ENCODE measurements at places on chromosomes 7 and 10. TPM values are rescaled to one million over a fixed set of nuclear protein-coding genes. Genes with fewer than 3 reads are reported as not detected.

GALNT17 gene
- polyA plus RNA-seq, result not detected

DDC gene
- polyA plus RNA-seq, result 1.8 TPM

DNA sequence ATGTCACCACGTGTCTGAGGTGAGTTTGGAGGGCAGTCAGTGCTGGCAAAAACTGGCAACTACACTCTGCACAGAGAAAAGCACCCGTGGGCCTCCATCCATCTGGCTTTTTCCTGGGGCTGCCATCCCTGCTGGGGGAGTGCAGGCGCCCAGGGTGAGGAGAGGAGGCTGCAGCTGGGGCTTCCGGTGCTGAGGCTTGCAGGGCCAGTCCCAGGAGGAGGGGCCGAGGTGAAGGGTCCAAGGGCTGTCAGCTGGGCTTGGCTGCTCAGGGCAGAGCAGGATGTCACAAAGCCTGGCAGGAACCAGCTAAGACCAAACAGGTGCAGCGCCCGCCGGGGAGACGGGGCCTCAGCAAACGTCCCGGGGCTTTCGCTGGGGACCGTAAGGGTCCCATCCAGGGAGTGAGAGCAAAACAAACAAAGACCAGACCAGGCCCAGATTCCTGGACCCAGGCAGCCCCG is 77.2 kb downstream of the CFAP46 start:
- DNase-seq, result no peak

- DNase-seq, result no peak
Observed at GRCh38 chr10:119242186-119242585, 34.8 kb downstream of the GRK5 start.

DNA sequence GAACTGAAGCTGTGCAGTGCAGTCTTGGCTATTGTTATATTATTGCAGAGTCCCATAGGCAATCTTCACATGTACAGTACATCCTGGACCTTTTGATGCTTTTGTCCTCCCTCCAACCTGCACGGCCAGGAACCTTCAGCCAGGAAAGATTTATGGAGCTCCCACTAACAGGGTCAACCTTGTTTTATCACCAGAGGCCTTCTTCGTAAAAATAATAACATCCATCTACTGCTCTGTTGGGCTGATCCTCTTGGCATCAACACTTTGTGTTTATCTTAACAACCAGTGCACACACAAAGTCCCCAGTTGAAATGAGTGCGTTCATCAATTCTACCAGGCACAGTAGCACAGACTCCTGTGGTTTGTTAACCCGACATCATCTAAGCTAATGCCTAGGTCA is 72.4 kb downstream of the AGMO start:
- DNase-seq, result no peak

DNA sequence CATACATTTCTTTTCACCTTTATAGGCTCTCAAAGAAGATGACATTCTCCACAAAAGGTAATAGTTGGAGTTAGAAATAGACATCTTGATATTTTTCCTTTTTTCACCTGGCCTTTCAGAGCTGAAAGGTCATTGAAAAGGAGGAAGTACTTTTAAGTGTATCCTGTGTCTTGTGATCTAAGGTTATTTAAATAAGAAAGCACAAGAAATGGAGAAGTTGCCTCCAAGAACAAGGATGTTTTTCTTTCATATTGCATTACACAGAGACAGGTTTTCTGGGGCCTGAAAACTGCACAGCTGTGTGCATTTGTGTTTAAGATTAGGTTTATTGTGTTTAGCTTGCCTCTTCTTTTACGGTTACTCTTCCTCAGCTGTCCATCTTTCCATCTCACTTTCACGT is 103.4 kb upstream of the SEMA3D start:
- no peak for DNase-seq

LIPN gene
- polyA plus RNA-seq, result not detected

DNA sequence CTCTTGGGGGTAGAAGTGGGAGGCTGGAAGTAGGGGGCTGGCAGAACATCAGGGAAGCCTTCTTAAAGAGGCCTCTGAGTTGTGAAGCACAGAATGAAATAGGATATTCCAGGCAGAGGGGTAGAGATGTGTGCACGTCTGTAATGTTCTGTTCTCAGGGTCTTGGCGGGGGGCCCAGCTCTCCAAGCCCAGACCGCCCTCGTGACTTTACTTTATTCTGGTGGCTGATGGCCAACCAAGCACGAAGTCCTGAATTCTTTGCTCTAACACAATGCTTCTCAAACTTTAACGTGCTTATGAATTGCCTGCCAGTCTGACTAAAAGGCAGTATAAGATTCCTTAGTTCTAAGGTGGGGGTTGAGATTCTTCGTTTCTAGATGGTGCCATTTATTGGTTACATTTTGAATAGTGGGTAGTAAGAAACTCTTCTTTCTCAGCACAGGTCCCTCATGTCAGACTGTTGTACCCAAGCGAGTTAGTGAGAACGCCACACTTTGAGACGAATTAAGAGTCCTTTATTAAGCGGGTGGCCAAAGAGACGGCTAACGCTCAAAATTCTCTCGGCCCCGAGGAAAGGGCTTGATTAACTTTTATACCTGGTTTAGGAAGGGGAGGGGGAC is 8.2 kb downstream of the PRXL2A start:
- DNase-seq, result no peak

GRCh38 chr7:73572767-73573186 is 5.6 kb downstream of the TBL2 start:
- no peak for DNase-seq

- no peak for DNase-seq
Observed at GRCh38 chr7:128713794-128714193, 25.4 kb upstream of the CALU start.

DNA sequence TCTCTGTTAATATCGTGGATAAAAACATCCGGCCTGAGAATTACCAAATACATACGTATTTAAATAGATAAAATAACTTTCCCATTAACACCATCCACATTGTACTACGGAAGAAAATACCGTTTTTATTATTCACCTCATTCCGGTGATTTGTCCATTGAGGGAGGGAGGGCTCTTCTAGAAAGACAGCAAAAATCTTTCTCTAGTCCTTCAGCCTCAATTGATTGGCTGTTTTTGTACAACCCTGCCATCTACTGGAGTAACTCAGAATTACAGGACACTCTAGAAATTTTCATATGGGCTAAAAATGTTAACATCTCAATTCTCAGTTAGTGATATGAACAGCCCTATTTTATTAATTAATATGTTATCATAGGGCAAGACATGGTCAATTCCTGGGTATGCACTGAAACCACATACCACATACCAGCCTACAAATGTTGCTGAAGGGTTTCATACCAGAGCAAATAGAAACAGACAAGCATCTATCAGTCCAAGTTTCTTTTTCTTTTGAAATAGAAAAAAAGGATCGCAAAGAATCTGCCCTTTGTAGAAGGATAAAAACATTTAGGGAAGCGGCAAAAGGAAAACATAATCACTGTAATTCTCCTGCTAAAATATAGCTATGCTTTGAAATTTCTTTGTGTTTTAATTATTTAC is 55.8 kb upstream of the CDCA7L start:
- DNase-seq, result peak; percentile 66

GRCh38 chr7:155119801-155120382 is 49.8 kb downstream of the HTR5A start:
- no peak for DNase-seq

TMEM196 gene
- not detected for polyA plus RNA-seq
